Globus pallidus (tissue), 1 donor: ENCODE measurements at places on chromosomes 2 and 18.

- DNase-seq = no peak
Measured at GRCh38 chr2:130259594-130259993, 61.4 kb upstream of the TUBA3E start.

DNA sequence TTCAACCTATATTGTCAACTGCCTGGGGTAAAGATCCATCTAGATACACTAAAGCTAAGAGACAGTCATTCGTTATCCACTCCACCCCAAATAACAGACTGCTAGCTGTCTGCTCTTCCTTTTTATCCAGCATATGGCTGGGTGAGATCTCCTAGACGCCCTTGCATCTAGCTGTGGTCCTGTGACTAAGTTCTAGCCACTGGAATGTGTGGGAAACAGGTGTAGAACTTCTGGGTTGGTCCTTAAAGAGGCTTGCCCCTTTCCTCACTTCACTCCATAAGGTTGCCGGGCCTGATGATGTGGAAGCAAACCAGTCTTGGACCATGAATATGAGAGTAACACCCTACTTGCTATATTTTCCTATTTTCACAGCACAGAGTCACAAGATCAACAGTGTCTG, 3.2 kb downstream of the COA5 start:
- no peak for DNase-seq

GRCh38 chr18:12015416-12016062, 34.2 kb downstream of the IMPA2 start:
- peak; percentile 31 for DNase-seq

DNA sequence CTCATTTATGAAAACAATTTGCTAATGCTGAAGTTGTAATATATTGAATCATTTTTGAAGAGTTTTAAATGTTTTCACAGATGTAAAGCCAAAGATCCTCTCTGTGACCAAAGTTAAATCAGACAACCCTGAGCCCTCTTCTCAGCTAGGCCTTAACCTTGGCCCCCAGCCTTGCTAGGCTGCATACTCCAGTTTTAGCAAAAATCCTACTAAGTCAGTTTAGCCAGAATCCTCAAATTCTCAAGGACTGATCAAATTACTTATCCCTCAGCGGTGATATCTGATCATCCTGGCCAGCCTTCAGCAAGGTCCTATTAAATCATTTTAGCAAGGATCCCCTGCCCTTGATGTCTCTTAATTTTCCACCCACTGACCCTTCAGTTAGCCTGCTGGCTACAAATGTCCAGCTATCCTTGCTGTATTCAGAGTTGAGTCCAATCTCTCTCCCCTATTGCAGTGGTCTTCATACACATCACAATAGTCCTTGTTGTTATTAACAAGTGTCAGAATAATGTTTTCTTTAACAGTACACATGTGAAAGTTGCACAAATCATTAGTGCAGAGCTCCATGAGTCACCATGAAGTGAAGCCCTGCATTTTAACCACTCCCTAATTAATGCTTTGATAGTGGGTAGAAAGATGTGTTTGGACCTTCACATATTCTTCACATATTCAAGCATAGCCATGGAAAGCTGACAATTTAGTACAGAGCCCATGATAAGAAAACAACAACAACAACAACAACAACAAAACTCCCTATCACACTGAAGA, 206.4 kb downstream of the NBAS start:
- DNase-seq = no peak

- DNase-seq = no peak
Measured at GRCh38 chr2:128782411-128783192, 463.9 kb upstream of the HS6ST1 start.

DNA sequence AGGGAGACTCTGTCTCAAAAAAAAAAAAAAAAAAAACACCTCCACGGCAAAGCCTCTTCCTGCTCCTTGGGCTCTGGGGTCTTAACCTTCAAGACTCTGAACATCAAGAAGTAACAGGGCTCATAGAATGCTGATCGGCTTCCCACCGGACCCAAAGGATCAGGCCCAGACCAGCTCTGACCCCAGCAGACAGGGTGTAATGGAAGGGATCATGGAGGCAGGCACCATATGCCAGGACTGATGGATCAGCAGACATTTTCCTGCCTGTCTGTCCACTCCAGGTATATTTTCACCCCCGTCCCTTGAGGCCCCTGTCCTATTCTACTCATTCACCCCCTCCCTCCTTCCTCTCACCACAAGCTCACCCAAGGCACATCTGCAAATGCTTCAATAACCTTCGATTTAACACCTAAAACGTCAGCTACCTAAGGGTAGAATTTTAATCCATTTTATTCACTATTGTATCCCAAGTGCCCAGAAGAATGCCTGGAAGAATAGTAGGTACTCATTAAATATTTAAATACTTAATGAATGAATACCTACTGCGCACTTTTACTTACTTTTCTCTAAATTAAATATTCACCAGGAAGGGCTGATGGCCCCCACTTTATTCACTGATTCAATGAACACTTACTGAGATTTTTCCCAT, 4.6 kb upstream of the SPEG start:
- DNase-seq = no peak

GRCh38 chr2:26555246-26556133, 77.6 kb upstream of the OTOF start:
- no peak for DNase-seq

DNA sequence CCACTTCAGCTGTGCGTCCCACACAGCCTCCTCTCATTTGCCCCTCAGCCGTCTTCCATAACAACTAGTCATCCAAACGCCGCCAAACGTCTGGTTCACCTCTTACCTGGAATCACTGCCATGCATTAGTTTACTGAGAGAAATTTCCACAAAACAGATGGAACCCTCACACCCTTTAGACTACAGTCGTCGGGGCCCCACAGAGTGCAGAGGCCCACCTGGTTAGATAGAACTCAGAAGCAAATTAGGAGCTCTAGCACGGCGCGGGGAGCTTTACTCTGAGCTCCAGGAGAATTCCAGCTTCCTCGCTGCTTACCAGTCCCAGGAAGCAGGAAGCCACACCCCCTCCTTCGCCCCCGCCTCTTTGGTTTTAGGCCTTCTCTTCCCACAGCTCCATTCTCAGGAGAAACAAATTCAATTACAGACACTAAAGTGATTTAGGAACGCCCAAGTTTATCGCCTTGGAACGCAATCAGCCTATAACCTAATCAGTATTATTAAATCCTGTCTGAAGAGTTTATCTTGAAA, 9.4 kb downstream of the RNU2-63P start:
- DNase-seq = no peak

- peak; percentile 61 for DNase-seq
Measured at GRCh38 chr18:3012136-3013023, 564 bp downstream of the LPIN2 start.

- no peak for DNase-seq
Measured at GRCh38 chr2:97669448-97669847, at the start of gene C2orf92. C2orf92 (plus strand) TSS chr2:97669713; CDS start chr2:97669789, 76 bp downstream.

DNA sequence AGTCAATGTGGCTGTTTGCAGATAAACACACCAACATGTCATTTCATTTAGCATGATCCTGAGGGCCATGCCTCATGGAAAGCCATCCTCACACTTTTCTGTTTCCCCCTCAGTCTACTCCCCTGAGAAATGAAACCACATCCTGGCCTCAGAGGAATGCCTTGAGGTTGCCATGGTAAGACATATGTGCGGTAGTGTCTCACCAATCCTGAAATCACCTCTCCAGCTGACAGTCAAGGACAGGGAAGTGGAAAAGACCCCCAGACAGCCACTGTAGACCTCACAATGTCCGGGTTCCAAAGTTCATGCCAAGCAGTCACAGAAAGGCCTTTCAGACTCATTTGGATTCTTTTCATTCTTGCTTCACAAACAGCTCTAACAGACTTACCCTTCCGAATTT, 175.2 kb upstream of the PKDCC start:
- DNase-seq = no peak

GRCh38 chr2:209113026-209113425, 310.8 kb upstream of the MAP2 start:
- no peak for DNase-seq

- no peak for DNase-seq
Measured at GRCh38 chr2:72159211-72159993, 11.7 kb upstream of the CYP26B1 start.

GRCh38 chr2:225165052-225165451, 122.8 kb upstream of the DOCK10 start:
- DNase-seq = no peak

DNA sequence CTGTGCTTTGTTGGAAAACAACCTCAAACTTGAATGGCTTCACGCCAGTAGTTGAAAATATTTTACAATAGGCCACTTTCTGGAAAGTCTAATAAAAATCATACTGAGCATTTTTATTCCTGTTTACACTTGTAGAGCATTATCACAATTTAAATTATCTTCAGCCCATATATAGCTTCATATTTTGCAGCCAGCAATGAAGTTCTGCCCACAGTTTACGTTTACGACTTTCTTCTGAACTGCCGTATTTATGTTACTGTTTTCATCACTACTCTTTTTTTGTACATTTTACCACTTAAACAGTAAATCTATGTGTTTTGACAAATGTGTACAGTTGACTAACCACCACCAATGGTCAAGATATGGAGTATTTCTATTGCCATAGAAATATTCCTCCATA, 86.2 kb downstream of the COPS8 start:
- no peak for DNase-seq
